ENCODE measurements at places on chromosomes 12 and 14.

- no peak for DNase-seq
Measured at GRCh38 chr14:50786751-50787464, 44.1 kb downstream of the NIN start.

GRCh38 chr12:13049816-13050215 is 5.6 kb downstream of the FAM234B start:
- DNase-seq: no peak

DNA sequence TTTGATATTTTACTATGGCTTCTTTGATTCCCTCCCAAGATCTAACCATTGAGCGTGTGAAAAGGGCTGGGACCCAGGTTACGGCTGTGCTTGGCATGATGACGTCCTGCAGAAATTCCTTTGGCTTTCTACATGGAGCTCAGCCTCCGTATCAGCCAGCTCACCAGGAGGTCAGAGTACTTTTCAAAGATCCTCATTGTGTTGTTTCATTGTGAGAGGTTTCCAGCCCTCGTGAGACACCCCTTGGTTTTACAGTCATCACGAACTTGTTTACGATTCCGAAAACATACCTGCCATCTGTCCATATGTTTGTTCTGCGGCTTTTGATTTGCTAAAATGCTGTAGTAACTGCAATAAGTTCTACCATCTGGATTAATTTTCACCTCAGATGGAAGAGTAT is 453.1 kb downstream of the TMEM121 start:
- no peak for DNase-seq

DNA sequence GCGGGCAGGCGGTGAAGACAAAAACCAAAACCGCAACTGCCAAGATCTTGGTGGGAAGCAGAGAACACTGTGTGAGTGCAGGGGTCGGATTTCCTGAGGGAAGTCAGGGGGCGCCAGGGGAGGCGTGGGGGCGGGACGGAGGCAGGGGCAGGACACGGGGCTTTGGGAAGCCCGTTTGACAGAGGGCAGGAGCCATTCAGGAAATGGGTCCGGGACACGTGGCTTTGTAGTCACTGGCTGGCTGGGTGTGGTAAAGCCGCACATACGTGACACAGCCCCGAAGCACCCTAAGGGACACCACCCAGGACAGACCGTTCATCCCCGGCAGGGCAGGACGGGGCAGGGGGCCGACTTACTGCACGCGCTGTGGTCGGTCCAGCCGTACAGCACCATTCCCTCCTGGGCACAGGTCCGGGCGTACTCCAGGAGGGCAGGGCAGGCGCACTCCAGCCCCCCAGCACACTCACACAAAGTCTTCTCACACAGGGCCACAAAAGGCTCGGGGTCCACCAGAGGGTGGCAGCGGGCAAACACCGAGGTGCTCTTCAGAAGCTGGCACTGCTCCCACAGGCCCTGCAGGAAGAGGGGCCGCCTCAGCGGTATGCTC is 49.4 kb downstream of the VWF start:
- no peak for DNase-seq

- no peak for DNase-seq
Measured at GRCh38 chr12:117439531-117440001, 78.1 kb upstream of the NOS1 start.

- no peak for DNase-seq
Measured at GRCh38 chr14:69682621-69683263, 71.3 kb downstream of the SUSD6 start.

All from HT1080 (cell line).